Airway epithelial cell (primary cell): ENCODE measurements at places on chromosomes 1 and 21. TPM values are rescaled to one million over a fixed set of nuclear protein-coding genes. Genes with fewer than 3 reads are reported as not detected.

LAPTM5 gene
- total RNA-seq = 0.37 and 1.1 TPM in 2 replicates

TBX19 gene
- total RNA-seq = 0.09 and 0.42 TPM in 2 replicates

CD84 gene
- total RNA-seq = not detected in 2 replicates

MCOLN3 gene
- total RNA-seq = 1.8 and 2.5 TPM in 2 replicates
